ENCODE measurements at places on chromosomes 11 and 22.

GRCh38 chr11:8932564-8933180, at the start of gene C11orf16:
Gene C11orf16, minus strand, starts transcription at chr11:8932947. Its CDS starts 639 bp downstream, at chr11:8932308.
- no peak for DNase-seq

- no peak for DNase-seq
Measured at GRCh38 chr11:28537822-28538221, 429.6 kb downstream of the METTL15 start.

DNA sequence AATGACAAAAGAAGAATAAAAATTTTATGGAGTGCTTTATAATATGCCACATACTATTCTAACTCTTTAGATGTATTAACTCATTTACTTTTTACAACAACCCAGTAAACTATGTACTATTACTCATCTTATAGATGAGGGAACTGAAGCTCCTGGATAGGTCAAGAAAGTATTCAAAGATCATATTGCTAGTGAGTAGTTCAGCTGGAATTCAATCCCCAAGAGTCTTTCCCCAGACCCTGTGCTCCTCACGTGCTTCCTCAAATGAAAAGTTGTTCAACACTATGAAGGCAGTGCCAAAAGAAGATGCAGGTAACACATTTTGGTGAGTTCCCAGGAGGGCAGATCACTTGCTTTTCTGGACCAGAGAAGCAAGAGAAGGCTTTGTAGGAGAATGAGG, 46.8 kb downstream of the BTG4 start:
- DNase-seq: no peak

- no peak for DNase-seq
Measured at GRCh38 chr22:46131151-46131587, 19.2 kb upstream of the PPARA start.

DNA sequence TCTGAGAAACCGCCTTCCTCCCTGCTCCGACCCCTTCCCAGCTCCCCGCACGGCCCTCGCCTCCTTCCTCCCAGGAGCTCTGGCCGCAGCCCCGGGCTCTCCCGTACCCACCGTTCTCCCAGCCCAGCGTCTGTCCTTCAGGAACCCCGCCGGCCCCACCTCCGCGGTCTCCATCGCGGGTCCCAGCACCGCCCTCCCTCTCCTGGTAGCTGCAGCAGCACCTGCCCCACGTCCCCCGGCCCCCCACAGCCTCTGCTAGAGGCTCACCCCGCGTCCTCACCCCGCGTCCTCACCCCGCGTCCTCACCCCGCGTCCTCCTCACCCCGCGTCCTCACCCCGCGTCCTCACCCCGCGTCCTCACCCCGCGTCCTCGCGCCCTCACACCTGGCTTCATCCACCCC, 85.9 kb downstream of the WNT7B start:
- no peak for DNase-seq

DNA sequence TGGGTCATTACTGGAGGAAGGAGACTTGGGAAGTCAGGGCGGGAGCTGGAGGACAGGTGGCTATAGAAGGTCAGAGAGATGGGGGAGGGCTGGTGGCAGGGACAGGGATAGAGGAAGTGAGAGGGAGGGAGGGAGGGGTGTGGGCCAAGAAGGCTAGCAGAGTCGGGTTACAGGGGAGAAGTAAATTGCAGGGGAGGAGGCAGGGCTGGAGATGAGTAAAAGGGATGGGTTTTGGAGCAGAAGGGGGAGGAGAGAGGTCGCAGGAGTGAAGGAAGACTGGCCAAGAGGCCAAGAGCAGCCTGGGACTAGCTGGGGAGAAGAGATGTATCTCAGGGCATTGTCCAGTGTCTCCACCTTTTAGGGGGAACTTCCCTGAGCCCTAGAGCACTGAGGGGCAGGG, 33.0 kb downstream of the LRRC10B start:
- DNase-seq: no peak

- no peak for DNase-seq
Measured at GRCh38 chr22:48188231-48188721, 1425.8 kb downstream of the TBC1D22A start.

DNA sequence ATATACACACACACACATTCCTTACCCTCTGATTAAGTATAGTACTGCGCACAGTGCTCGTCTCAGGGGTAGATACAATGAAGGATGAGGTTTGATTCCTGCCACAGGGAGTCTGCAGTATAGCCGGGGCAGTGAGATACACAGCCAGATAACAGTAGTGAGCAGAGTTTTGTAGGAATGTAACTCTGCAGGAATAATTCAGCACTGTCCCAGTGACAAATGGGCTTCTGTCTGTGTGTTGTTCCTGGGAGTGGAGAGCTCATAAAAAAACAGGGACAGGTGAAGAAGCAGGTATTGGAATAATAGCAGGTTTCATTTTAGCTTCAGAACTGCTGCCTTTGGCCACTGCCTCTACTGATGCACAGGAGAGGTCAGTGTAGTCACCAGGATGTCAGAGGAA, 85.3 kb upstream of the OR9Q1 start:
- no peak for DNase-seq

DNA sequence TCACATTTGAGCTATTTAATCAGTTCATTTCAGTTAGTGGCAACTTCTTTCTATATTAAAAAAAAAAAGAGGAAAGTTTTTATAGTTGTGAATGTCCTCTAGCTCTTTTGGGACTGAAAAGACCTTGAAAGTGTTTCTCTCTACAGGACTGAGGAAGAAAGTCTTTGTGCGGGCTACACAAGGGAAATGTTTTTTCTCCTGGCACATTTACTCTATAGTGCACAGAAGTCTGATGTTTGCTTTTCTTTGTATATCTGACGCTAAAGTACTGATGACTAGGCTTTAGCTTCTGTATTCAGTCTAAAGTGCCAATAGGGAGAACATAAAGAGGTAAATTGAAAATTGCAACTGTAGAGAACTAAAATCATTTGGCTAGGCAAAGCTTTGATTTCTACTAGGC, 737.4 kb upstream of the LUZP2 start:
- DNase-seq: no peak
